ENCODE measurements at places on chromosomes 1 and 21.

DNA sequence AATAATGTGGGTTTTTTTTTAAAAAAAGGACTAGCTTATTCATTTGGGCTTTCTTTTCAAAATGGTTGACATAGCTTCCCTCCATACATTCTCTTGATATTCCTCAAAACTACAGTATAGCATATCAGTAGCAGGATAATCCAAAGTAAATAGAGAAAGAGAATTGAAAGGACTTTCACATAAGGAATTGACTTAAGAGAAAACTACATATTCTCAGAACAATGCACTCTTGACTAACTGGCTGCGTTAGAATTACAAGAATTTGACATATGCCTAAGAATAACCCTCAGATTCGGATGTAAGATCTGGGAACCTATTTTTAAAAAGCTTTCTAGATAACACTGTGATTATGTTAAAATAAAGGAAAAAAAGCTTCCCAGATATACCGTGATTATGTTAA is 3.1 kb downstream of the PRKAB2 start:
- no peak for DNase-seq

DNA sequence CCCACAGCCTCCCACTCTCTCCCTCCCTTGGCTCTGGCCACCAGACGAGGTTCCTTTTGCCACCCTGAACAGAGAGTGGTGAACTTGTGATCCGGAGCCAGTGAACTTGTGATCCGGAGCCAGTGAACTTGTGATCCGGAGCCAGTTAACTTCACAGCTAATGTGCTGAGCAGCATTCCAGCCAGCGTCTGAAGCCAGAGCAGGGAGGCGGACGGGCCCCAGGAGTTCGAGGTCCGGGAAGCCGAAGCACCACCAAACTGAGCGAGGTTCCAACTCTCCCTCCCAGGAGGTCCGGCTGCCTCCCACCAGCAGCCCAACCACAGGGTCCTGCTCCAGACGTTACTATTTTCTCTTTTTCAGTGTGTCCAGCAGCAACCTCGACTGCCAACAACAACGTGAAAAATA is 85.8 kb downstream of the SYF2 start:
- DNase-seq = no peak

DNA sequence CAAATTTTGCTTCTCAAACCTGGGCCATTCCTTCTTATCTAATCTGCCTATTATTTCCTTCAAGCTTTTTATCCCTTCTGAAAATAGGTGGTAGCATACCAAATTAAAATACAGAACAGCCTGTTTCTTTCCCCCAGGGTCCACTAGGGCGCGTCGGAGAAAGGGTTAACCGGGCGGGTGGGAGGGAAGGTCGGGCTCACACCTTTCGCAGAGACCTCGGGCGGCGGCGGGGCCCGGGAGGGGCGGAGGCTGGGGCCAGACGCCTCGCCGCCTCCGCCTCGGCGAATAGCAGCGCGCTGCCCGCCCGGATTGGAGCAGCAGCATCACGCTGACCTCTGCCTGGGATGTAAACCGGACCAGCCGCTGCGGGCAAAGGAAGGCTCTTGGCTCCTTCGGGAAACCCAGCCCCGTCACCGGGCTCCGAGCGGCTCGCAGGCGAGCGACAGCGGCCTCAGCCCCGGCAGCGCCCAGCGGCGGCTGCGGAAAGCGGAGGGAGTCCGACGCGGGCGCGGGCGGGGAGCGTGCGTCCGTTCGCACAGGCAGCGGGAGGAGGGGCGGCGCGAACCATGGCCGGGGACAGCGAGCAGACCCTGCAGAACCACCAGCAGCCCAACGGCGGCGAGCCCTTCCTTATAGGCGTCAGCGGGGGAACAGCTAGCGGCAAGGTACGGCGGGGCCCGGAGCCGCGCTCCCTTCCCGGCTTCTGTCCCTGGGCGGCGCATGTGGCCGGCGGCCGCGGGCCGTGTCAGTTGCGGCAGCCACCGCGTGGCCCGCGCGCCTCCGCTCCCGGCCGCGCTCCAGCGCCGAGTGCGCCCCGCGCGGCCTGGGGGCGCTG is at the start of gene UCK2:
UCK2 (plus strand) TSS at position 347 of the 835 bp plus-strand sequence; CDS start at position 567, 220 bp downstream.
- DNase-seq = no peak

DNA sequence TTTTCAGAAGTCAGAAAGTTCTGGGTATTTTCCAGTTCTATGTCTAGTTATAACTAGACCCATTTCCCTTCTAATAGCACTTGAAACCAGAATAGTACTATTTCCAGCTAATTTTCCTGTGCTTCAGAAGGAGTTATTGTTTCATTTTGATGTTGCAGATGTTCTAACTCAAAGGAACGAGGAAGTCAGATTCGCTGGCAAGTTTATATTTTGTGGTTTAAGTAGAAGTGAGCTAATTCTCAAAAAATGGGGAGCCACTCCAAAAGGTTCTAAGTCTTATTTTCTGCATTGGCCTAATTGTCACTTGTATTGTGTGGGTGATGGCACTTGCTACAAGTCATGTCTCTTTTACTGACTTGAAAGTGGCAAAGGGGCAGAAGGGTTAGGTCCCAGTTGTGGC is 18.1 kb downstream of the CCDC185 start:
- DNase-seq = no peak

DNA sequence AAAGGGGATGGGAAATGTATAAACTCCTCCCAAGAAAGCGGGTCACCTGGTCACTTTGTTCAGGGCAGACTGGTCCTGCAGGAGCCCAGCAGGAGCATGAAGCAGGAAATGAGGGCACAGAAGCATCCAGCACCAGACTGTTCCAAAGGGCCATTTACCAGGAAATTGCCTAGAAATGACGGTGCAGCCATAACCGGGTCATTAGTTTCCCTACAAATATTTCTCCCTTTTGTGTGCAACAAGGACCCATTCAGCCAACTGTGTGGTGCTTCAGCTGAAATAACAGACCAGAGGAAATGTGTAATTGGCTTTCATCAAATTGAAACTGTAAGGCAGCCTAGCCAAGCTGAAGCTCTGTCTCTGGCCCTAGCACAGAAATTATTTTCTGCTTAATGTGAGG is 7.6 kb upstream of the CTTNBP2NL start:
- no peak for DNase-seq

- DNase-seq = no peak
Measured at GRCh38 chr1:159501082-159501481, 34.7 kb downstream of the OR10J5 start.

GRCh38 chr21:16117851-16118590 is 388.2 kb downstream of the USP25 start:
- no peak for DNase-seq

DNA sequence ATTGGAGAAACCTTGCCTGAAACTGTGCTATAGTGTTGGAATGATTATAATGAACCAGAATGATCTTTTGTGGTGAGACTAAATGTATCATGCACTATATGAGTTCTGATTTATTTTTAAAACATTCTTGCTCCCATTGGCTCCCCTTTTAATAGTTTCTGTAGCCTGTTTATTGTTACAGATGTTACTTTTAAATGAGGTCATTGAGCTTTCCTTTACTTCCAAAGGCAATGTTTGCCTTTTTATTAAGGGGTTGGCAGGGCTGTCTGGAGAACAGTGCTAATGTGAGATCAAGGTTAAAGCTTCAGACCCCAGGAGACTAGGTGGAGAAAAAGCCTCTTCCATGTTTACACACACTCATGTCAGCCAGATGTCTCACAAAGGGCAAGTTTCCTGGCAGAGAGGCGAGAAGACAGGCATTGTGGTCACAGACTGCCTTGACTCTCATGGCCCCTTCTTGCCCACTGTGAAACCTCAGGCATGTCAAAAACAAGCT is 120.6 kb upstream of the RAVER2 start:
- no peak for DNase-seq

DNA sequence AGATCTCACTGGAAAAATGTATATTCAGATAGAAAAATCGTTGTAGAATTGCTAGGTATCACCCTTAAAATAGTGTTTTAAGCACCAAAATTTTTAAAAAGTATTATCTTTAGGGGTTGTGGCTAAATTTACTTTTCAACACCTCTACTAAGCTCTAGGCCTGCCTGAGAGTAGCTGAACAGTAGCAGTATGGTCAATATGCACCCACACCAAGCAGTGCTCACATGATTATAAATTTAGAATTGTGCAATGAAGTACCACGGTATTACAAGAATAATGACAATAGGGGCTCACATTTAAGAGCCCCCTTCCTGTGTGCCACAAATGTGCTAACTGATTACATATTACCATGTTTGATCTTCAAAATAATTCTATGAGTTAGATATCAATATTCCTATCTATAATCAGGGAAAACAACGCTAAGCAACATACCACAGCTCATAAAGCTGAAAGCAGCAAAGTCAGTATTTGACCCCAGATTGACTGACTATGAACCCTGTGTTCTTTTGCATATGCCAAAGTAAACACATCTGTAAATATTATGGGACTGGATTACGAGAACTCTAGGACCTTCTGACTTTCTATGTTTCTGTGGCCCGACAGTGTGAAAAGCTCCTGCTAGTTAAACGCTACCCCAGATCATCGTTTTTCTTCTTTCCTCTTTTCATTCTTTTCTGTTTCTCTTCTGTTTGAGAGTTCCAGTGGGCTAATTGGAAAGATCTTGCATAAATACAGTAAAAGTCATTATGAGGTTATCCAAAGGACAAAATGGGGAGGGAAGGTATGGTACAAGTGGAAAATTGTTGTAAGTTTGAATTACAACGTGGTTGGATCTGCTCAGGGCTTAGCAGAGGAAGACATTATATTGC is 201.1 kb upstream of the C1orf87 start:
- no peak for DNase-seq

DNA sequence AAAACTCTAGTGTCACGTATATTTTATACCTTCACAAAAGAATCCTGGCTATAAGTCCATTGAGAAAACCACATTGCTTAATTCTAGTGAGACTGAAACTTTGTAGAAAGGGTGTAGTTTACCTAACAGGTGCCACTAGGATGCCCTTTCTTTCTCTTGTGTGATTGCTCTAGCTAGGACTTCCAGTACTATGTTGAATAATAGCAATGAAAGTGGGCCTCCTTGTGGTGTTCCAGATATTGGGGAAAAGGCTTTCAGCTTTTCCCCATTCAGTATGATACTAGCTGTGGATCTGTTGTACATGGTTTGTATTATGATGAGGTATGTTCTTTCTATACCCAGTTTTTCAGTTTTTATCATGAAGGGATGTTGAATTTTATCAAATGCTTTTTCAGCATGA is 39.7 kb upstream of the CHODL start:
- DNase-seq = peak; percentile 6

DNA sequence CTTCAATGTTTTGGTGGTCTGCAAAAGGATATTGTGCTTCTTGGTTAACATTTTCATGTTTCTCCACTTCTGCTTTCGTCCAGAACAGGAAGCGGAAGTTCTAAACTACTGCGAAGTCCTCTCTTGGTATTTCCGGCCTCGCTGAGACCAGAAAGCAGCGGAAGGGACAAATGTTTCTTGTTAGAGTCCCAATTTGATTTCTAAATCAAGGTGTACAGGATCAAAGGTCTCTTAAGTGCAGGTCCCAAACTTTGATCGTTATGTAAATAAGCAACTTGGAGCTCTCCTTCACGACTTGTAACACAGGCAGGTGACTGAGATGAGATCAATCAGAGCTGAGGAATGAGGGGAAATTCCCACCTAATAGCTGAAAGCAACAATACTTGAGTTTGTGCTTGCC is 40.1 kb upstream of the HMCN1 start:
- DNase-seq = no peak

DNA sequence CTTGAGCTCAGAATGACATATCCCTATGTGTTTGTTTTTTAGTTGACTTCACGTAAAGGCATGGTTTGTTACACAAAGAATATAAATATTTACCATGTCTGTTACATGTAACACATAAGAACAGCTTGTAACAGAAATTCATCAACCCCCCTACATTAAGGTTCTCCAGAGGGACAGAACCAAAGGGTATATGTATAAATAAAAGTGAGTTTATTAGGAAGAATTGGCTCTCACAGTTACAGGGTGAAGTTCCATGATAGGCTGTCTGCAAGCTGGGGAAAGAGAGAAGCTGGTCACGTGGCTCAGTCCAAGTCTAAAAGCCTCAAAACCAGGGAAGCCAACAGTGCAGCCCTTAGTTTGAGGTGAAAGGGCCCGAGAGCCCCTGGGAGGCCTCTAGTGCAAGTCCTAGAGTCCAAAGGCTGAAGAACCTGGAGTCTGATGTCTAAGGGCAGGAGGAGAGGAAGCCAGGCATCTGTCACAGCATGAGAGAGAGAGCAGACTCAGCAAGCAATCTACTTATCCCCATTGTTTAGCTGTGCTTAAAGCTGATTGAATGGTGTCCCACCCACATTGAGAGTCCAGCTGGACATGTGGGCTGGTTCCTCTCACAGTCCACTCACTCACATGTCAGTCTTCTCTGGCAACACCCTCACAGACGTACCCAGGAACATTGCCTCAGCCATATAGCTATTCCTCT is 15.8 kb downstream of the THRAP3 start:
- DNase-seq = no peak

- DNase-seq = no peak
Measured at GRCh38 chr1:226046240-226046639, 16.3 kb upstream of the H3-3A start.

- no peak for DNase-seq
Measured at GRCh38 chr1:231274119-231274825, 33.3 kb downstream of the GNPAT start.

DNA sequence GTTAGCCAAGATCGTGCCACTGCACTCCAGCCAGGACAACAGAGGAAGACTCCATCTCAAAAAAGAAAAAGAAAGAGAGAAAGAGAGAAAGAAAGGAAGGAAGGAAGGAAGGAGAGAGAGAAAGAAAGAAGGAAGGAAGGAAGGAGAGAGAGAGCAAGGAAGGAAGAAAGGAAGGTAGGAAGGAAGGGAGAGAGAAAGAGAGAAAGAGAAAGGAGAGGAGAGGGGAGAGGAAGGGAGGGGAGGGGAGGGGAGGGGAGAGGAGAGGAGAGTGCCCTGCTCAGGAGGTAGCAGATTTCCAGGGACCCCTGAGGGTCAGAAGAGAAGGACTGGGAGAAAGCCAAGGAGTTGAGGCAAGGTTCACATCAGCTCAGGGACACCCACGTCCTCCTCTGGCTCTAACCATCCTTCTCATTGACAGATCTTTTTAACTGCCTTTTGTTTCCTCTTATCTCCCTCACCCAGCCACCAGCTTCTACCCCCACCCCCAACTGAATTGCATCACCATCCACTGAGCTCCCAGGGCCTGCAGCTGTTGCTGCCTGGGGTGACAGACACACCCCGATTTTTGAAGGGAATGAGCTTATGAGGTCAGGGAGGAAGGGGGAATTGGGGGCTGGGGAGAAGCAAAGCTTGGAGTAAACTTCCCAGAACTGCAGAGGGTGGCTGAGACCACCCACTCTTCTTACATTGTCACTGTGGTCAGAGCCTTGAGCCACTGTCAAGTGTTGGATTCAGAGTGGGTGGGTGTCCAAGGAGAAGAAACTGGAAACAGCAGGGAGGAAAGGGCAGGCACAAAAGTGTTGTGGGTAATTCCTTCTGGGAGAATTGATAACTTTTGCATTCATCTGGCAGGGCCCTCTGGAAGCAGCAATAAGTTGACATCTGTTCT is 91.6 kb downstream of the GLUL start:
- peak; percentile 43 for DNase-seq

- peak; percentile 36 for DNase-seq
Measured at GRCh38 chr1:248622570-248623001, 12.3 kb downstream of the OR2T11 start.

- no peak for DNase-seq
Measured at GRCh38 chr1:109293026-109293425, 10.1 kb upstream of the PSRC1 start.

GRCh38 chr1:149915429-149916192 is 2.0 kb downstream of the SV2A start:
- DNase-seq = no peak

- DNase-seq = no peak
Measured at GRCh38 chr1:192904438-192904895, 95.6 kb downstream of the RGS2 start.

Measured in NCI-H1694 (cell line).